ENCODE measurements at places on chromosomes 16 and 17.

DNA sequence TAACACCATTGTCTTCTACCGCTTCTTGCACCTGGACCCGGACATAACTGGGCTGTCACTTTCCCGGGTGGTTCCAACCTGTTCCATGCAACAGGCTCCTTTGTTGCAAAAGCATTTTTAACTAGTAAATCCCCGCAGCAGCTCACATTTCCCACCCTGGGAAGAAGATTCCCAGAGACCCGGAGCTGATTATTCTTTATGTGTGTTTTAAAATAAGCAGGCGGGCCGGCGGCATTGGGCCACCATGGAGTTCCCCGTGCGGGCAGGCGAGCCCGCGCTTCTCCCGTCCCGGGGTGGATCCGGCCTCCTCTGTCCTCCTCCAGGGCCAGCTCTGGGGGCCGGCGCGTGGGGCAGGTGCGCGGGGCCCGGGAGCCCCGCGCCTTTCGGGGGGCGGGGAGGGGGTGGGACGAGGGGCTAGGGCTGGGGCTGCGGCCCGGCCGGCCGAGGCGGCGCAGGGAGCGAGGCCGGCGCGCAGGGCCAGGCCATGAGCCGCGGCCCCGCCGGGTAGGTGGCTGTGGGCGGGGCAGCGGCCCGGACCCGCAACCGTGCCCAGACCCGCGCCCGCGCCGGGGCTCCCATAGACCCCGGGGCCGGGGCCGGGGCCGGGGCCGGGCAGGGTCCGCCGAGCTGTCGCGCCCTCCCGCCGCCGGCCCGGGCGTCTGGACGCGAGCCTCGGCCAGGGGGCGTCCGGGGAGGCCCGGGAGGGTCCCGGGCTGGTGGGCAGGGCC is 1.7 kb downstream of the CRAMP1 start:
- DNase-seq, result peak; percentile 34

GRCh38 chr17:2403044-2403443 is 2.2 kb upstream of the MNT start:
- DNase-seq, result no peak

DNA sequence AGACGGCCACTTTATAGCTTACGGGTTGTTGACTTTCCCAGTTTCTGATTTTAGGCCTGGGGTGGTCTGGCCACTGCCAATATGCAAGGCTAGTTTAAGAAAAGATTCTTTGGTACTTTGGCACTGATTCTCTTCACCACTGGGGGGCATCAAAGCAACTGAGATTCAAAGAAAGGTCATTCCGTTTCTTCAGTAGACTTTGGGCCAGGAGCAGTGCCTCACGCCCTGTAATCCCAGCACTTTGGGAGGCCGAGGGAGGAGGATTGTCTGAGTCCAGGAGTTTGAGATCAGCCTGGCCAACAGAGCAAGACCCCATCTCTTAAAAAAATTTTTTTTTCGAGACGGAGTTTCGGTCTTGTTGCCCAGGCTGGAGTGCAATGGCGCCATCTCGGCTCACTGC is 53.0 kb downstream of the RPA1 start:
- peak; percentile 23 for DNase-seq

DNA sequence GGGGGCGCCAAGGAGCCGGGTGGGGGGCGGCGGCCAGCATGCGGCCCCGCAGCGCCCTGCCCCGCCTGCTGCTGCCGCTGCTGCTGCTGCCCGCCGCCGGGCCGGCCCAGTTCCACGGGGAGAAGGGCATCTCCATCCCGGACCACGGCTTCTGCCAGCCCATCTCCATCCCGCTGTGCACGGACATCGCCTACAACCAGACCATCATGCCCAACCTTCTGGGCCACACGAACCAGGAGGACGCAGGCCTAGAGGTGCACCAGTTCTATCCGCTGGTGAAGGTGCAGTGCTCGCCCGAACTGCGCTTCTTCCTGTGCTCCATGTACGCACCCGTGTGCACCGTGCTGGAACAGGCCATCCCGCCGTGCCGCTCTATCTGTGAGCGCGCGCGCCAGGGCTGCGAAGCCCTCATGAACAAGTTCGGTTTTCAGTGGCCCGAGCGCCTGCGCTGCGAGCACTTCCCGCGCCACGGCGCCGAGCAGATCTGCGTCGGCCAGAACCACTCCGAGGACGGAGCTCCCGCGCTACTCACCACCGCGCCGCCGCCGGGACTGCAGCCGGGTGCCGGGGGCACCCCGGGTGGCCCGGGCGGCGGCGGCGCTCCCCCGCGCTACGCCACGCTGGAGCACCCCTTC is 484 bp downstream of the FZD2 start:
- no peak for DNase-seq

- no peak for DNase-seq
Measured at GRCh38 chr16:19304750-19305149, 19.2 kb downstream of the CLEC19A start.

- DNase-seq, result no peak
Measured at GRCh38 chr17:45038728-45039634, 12.5 kb downstream of the DCAKD start.

GRCh38 chr16:23858542-23858941 is 22.8 kb downstream of the PRKCB start:
- no peak for DNase-seq

DNA sequence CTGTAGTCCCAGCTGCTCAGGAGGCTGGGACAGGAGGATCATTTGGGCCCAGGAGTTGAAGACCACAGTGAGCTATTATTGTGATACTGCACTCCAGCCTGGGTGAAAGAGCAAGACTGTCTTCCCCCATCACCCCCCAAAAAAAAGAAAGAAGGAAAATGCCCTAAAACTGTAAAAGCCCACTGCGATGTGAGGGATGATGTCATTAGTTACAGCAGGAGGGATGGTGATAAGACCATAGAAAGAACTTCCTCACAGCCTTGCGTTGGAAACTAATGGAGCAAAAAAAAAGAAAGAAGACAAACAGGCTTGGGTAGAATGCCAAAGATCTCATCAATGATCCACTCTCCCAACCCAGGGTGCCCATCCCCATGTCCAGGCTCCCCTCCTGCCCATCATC is 18.7 kb downstream of the ZNF385C start:
- no peak for DNase-seq

GRCh38 chr17:2297023-2297422 is 6.6 kb downstream of the SMG6 start:
- DNase-seq, result no peak

Measured in K562 (cell line).